Renal cortical epithelial cell (primary cell): ENCODE measurements at places on chromosomes 16 and 17.

DNA sequence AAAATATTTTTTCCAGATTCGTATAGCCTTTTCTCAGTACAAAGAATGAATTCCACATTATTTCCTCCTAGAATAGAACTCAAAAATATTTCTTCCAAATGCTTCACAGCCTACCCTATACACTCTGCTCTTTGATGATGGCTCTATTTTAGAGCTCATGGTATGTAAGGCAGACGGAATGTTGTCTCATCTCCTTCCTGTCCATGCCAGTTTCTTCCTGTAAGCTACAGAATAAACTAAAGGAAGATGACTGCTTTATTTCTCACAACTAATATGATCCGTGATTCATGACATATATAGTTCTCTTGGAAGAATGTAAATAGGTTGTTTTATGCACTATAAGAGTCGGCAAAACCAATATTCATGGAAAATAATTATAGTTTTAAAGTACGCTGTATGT lies 723.1 kb downstream of the CDH11 start:
- no peak for DNase-seq

GRCh38 chr17:1647802-1648171 lies 1.9 kb downstream of the RILP start:
- no peak for DNase-seq

DNA sequence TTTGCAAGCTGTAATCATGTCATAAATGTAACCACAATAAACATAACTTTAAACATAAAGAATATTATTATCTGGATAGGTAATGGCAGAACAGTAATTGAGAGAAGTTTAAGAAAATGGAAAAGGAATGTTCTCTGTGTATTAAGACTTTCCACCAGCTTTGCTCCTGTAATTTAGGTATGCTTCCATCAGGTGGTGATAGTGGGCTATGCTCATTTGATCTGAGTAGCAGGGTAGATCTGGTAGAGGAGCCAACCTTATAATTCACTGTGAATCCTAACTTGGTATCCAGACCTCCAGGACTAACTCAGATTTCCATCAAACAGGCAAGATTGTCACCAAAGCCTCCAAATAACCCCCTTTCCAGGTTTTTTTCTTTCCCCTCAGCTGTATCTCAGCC lies 137.9 kb upstream of the ZKSCAN2 start:
- no peak for DNase-seq

GRCh38 chr16:81679721-81680430 lies 99.2 kb upstream of the PLCG2 start:
- no peak for DNase-seq

- DNase-seq = no peak
These were observed 25.2 kb upstream of the TNS4 start for GRCh38 chr17:40526668-40527067.

DNA sequence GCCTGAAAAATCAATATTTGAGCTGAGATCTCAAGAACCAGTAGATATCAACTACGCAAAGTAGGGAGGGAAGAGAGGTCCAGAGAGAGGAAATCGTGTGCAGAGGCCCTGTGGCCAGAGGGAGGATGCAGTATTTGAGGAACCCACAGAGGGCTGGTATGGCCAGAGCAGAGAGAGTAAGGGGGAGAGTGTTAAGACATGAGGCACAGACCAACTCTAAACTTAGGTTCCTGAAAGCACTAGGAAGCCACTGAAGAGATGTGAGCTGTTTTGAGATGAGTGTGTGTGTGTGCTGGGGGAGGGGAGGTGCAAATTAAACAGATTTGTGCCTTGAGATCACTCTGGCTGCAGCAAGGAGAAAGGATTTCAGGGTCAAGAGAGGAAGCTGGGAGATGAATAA lies 10.9 kb downstream of the SLC13A2 start:
- no peak for DNase-seq

GRCh38 chr16:54477714-54478113 lies 191.1 kb upstream of the IRX3 start:
- no peak for DNase-seq

DNA sequence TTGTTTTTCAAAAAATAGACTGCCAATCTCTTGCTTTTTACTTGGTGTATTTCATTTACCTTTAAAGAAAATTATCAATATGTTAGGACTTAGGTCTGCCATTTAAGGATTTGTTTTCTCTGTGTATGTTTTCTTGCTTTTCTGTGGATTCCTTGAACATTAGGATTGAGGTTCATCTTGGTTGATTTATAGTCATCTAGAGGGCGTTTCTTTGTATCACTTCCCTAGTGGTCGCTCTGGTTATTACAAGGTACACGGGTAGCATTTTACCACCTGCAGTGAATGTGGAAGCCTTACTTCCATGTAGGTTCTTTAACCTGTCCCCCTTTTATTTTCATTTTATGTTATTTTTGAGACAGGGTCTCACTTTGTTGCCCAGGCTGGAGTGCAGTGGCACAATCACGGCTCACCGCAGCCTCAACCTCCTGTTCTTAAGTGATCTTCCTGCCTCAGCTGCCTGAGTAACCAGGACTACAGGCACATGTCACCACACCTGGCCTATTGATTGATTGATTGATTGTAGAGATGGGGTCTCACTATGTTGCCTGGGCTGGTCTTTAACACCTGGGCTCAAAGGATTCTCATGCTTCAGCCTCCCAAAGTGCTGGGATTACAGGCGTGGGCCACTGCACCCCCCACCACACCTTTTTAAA lies 35.2 kb upstream of the CBX4 start:
- DNase-seq = peak; percentile 37

GRCh38 chr17:9342225-9342624 lies 233.4 kb downstream of the STX8 start:
- DNase-seq = no peak

DNA sequence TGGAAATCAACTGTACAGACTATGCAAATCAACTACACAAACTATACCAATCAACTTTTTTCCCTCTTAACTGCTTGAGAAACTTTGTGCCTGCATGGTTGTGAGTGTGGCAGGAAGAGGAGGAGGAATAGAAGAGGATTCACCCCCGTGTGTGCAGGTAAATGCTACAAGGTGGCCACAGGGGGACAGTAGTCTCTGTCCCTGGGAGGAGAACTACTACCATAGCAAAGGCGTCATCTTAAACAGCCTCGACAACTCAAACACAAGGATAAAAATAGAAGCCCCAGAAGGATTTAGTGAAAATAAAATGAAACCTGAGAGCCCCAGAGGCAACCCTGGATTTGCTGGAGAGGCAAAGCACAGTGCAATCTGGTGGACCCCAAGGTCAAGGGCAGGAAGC lies 199.5 kb upstream of the DYNLRB2 start:
- DNase-seq = no peak

- no peak for DNase-seq
These were observed 137.5 kb downstream of the ANKFN1 start for GRCh38 chr17:56290802-56291118.
